ENCODE measurements at places on chromosomes 1 and 21.

- DNase-seq: no peak
Observed at GRCh38 chr1:169692756-169693460, 18.5 kb downstream of the SELL start.

GRCh38 chr1:240420766-240421165, 191.2 kb downstream of the GREM2 start:
- DNase-seq: no peak

- no peak for DNase-seq
Observed at GRCh38 chr1:211521102-211521815, 29.3 kb upstream of the RD3 start.

DNA sequence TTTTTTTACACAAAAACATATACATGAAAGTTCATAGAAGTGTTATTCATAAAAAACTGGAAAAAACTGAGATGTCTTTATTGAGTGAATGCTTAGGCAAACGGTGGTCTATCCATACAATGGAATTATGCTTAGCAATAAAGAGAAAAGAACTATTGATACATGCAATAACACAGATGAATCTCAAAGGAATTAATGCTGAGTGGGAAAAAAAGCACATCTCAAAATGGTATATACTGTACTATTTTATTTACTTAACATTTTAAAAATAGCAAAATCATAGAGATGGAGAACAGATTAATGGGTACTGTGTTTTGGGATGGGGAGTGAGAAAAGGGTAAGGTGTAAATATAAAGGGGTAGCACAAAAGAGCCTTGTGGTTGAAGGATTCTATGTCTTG, 29.8 kb downstream of the METTL18 start:
- no peak for DNase-seq

GRCh38 chr1:205803986-205804385, 9.0 kb downstream of the SLC41A1 start:
- DNase-seq: no peak

GRCh38 chr1:184747089-184747955, 7.3 kb downstream of the EDEM3 start:
- DNase-seq: no peak

DNA sequence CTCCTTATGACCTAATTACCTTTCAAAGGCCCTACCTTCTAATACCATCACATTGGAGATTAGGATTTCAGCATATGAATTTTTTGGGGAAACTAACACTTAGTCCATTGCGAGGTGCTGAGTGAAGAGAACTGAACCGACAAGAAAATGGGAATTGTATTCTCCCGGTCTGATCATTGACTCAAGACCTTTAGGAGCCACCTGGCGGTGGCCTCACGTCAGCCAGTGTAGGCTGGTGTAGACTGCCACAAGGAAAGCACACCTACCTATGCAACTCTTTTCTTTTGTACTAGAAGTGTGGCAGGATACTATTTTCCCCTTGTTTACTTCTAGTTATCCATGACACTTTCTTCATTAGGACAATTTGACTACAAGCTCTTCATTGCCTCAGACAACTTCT, 333.5 kb upstream of the B3GALT2 start:
- DNase-seq: no peak

GRCh38 chr1:112894010-112894292, 62.0 kb downstream of the SLC16A1 start:
- DNase-seq: no peak

DNA sequence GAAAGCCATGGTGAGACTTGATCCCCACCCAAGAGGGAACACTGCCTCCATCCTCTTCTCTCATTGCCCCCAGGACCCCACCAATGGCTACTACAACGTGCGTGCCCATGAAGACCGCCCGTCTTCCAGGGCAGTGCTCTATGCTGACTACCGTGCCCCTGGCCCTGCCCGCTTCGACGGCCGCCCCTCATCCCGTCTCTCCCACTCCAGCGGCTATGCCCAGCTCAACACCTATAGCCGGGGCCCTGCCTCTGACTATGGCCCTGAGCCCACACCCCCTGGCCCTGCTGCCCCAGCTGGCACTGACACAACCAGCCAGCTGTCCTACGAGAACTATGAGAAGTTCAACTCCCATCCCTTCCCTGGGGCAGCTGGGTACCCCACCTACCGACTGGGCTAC, 86.1 kb upstream of the CD1D start:
- DNase-seq: no peak

- no peak for DNase-seq
Observed at GRCh38 chr1:168135116-168135920, 1.4 kb downstream of the GPR161 start.

DNA sequence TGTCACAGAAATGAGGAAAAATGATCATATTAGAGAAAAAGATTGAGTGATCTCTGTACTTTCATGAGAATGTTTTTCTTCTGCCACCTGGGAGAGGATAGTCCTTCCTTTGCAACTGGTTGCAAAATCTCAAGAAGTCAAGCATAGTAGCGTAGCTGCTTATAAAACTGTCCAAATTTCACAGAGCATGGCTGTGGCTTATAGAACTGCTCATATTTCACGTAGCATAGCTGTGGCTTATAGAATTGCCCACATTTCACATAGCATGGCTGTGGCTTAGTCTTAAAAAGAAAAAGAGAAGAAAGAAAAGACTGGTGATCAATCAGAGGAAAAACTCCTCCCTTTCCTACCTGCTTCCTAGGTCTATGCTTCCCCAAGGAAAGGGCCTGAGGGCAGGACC, 329.5 kb downstream of the SIPA1L2 start:
- DNase-seq: no peak

DNA sequence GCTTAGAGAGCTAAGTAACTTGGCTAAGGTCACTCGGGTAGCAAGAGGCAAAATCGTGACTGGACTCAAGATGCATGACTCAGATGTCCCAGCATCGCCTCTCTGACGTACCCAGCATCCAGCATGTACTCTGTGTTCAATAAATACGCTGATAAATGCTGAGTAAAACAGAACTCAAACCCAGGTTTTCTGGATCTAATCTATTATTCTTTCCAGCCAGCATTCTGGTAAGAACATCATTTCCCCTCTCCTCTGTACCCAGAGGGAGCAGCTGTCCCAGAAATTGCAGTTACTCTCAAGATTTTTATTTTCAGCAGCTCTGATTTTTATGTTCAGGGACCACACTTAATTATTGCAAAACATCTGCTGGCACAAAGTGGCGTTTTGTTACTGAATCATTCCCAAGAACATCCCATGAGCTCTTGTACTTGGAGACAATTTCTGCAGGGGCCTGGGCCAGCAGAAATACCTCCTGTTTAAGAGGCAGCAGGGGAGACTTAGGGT, 249.0 kb downstream of the PRDM2 start:
- DNase-seq: no peak

DNA sequence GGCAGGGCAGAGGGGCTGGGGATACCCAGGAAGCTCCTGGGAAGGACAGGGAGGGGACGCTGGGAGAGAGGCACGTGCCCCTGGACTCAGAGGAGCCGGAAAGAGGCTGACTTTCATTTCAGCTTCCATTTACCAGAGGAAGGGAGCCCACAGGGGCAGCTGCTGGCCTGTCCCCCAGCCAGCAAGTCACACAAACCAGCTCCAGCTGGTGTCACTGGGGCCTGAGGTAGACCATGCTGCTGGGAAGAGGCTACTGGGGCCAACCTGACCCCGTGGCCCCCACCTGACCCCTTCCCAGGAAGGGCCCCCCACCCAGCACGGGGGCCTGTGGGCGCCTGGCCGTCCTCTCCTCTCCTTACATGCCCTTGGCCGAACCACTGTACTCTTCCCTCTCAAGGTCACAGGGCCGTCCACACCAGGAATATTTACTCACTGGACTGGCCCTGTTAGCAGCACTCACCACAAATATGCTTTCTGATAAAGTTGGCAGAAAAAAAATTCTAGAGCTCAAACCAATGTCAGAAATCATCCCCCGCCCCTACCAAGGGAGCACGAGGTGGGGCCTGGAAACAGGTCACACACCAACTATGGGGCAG, 110.5 kb downstream of the CASZ1 start:
- DNase-seq: no peak

DNA sequence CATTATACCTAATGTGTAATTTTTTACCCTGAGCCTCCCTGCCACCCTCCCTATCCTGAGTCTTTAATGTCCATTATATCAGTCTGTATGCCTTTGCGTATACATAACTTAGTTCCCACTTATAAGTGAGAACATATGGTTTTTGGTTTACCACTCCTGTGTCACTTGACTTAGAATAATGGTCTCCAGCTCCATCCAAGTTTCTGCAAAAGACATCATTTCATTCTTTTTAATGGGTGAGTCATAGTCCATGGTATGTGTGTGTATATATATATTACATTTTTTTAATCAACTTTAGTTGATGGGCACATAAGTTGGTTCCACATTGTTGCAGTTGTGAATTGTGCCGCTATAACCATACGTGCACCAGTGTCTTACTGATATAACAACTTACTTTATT, 477.1 kb upstream of the NEGR1 start:
- DNase-seq: no peak

- DNase-seq: no peak
Observed at GRCh38 chr1:118021668-118022067, 92.1 kb downstream of the WDR3 start.

- DNase-seq: no peak
Observed at GRCh38 chr1:28036431-28036830, 52.0 kb downstream of the EYA3 start.

GRCh38 chr1:66831529-66832239, 30.6 kb upstream of the INSL5 start:
- DNase-seq: no peak

Measured in urinary bladder (tissue), 4 donors.